ENCODE measurements at places on chromosomes 13 and 19.

DNA sequence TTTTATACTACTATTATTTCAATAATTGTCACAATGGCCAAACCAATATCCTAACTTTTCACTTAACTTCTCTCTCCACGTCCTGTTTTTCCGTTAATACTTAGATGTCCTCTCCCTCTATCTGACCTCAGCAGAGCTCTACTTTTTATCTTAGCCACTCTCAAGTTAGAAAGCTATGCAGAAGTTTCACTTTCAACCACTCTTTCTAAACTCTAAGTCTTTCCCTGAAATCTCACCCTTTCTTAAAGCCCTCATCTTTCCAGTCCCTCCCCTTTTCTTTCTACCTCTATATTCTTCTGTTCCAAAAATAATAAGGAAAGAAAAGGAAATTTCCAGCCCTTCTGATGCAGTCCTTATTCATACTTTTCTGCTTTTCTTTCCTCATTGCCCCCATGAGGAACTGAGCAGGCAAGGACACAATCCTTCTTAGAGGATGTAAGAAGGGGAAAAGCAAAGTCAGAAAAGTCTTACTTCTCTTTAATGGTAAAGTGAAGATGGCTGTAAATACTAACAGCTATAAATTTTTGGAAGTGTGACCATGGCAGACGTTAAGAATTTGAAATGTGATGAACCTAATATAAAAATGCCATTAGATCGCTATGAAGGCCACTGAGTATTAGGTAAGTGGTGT, 23.0 kb downstream of the FAM216B start:
- DNase-seq = no peak

DNA sequence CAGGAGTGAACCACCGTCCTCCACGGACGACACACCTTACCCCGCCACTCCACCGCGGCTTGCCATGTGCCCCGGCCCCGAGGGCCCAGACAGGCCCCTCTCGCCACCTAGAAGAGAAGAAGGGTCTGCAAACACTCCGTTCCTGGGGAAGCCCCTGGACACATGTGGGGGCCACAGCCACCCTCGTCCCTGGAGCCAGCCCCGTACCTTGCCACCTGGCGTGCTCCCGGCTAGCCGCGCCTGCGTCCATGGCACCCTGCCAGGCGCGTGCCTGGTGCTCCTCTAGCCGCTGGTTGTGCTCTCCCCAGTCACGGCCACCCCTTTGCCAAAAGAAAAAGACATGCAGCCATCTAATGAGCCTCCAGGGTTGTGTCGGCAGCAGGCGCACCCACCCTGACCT, 19.9 kb upstream of the TINCR start:
- DNase-seq = no peak

- DNase-seq = no peak
Measured at GRCh38 chr13:86429756-86430155, 630.5 kb upstream of the SLITRK6 start.

DNA sequence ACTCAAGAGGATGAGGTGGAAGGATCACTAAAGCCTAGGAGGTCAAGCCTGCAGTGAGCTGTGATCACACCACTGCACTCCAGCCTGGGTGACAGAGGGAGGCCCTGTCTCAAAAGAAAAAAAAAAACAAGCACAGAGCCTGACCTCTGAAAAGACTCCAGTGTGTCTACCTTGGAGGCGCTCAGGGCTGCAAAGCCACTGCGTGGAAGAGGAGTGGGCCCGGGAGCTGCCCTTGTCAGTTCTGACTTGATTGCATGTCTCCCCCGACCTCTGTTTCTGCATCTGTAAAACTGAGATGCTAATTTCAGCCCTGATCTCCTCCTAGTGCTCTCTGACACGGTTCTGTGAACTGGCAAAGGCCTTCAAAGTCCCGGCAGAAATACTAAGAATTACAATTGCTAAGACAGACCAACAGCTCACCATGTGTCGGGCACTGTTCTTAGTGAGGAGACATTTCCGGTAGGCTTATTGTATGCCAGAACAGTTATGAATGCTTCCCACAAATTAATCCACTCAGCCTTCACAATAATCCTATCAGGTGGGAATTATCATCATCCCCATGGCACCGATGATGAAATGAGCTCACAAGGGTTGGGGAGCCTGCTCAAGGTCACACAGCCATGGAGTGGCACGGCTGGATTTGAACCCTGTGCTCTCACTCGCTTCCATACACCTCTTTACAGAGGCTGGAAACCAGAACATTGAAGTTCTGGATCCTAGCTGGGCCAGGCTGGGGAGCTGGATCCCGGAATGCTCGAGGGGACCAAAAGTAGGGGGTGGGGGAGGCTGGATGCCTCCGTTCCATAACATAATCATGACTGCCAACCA, 3.5 kb downstream of the AKT2 start:
- DNase-seq = no peak

Data from liver (tissue), 10 donors.